Left hindlimb (tissue), 1 donor: ENCODE measurements at places on chromosomes 13 and 19.

DNA sequence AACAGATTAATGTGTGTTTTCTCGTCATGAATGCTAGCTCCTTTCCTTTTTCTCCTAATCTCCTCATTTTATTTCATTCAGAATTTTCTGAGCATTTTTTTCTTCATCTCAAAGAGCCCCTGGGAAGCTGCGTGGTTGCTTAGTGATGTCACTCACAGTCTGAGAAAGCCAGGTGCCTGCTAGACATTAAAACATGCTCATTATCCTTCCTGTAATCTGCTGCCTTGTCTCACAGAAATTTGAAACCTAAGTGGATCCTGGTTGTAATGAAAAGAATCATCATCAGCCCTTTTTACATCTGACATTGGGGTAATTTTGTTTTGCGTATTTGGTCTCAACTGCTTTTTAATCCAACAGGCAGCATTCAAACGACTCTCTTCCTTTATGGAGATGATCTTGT lies 108.2 kb upstream of the RNF113B start:
- DNase-seq, result no peak

- DNase-seq, result peak; percentile 33
Observed at GRCh38 chr19:493391-494170, 2.7 kb upstream of the MADCAM1 start.

GRCh38 chr13:106919638-106920037 lies 351.7 kb upstream of the ARGLU1 start:
- peak; percentile 52 for DNase-seq

DNA sequence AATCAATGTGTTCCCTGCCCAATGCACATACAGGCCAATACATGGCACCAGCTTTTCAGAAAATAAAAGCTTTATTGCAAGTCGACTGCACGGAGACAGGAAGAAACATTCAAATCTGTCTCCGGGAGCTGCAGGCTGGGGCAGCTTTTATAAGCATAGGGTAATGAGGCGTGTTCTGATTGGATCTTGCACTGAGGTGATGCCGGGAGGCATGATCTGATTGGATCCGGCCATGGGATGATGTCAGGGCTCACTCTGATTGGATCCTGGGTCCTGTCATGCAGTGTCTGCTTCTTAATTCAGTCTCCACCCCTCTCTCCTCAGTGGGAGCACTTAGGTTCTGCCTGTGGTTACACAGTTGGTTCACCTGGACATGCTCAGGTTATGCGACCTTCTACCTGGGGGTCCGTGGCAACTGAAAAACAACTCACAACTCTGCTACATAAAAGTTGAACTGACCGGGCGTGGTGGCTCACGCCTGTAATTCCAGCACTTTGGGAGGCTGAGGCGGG lies 11.8 kb upstream of the FBN3 start:
- DNase-seq, result no peak

DNA sequence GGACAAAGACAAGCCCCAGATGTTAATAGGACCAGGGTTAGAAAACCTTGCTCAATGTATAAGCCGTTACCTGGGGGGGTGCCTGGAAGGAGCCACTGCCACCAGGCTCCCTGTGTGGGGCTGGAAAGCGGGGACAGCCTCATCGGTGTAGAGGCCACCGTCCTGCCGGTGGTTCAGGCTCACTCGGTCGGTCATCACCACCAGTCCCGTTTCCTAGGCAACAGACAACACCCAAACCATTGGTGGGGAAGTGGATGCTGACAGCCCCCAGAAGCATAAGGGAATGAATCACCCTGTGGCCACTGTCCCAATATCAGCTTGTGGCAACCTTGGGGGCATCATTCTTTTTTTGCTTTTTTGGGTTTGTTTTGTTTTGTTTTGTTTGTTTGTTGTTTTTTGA lies 55.8 kb downstream of the CPAMD8 start:
- no peak for DNase-seq

DNA sequence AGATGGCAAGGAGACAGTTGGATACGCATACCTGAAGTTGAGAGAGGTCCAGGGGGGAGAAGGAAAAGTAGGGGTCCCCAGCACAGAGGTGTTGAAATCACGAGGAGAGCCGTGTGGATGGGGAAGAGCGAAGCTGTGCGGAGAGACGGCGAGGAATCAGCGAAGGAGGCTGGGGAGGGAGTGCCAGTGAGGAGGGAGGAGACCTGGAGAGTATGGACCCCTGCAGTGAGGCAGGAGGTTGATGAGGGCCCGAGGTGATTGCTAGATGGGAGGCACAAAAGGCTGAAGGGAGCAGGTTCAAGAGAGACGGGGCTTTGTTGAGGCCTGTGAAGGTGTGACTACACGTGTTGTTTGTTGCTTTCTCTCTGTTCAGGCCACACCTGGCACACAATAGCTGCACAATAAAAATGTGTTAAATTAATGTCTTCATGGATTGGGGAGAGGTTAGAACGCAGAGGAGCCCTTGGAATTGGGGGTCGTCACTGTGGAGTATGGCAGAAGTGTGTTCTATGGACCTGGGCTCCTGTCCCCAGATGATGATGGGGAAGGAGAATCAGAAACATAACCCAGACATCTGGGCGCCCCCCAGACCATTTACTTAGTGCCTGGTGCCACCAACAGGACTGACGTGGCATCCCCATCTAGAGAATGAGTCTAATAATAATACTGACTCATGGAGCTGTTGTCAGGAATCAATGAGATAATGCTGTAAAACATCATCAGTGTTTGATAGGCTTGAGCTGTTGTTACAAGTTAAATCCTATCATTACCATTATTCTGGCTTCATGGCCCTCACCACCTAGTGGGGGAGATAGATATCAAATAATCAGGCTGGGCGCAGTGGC lies 137.5 kb downstream of the SIPA1L3 start:
- no peak for DNase-seq

DNA sequence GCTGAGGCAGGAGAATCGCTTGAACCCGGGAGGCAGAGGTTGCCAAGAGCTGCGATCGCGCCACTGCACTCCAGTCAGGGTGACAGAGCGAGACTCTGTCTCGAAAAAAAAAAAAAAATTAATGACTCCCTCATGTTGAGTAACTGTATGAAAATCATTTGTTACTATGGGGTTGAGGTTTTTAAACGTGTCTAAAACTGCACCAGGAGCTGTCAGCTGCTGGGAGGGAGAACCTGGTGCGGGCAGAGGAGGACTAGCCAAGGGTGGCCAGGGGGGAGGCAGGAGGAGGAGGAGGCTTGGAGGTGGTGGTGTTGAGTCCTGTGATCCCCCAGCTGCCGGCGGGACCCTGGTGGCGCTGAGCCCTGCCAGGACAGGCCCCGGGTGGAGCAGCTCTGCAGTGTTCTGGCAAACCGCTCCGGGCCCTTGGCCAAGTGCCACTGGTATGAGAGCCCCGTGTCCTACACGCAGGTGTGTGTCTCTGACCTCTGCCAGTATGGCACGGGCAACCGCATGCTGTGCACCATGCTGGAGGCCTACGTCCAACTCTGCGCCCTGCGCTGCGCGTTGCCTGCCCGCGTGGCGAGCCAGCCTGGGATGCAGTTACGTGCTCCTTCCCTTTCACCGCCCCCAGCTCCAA lies 17.1 kb upstream of the FXYD3 start:
- no peak for DNase-seq

DNA sequence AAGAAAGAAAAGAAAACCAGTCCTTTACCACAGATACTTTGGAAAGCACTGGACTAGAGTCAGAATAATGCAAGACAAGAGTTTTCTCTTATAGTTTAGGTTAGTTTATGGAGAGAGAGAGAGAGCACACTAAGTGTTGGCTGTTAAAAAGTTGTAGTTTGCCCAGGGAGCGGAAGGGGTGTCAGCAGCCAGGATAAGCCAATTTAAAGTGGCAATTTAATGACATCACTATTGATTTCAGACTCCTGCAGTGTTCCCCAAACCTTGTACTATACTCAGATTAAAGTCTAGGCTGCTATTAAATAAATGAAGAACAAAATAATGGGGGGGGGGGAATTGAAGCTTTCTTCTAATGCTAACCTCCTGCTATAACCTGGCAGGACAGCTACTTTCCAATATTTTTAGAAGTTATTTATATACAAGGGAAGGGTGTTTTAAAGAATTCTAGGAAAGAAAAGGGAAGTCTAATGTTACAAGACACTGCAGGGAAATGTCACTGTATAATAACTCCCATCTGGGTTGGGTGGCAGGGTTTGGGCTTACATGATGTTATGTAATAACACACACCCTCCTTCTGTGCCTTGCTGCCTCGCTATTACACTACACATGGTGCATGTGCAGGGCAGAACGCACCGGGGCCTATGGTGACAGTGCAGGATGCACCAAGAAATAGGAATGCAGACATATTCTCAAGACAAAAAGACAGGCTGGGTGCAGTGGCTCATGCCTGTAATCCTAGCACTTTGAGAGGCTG lies 19.9 kb downstream of the TPT1 start:
- no peak for DNase-seq

DNA sequence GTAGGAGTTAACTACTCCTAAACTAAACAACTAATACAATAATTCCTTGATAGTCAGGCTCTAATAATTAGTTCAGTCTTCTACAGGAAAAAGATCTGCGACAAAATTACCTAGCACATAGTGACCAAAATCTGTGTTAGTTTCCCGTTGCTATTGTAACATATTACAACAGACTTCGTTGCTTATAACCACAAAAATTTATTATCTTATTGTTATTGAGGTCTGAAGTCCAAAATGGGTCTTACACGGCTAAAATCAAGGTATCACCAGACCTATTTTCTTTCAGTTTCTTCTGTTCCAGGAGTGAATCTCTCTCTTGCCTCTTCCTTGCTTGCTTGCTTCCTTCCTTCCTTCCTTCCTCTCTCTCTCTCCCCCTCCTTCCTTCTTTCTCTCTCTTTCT lies 993.6 kb upstream of the SPRY2 start:
- DNase-seq, result no peak

GRCh38 chr19:5050067-5050656 lies 81.2 kb downstream of the KDM4B start:
- no peak for DNase-seq

DNA sequence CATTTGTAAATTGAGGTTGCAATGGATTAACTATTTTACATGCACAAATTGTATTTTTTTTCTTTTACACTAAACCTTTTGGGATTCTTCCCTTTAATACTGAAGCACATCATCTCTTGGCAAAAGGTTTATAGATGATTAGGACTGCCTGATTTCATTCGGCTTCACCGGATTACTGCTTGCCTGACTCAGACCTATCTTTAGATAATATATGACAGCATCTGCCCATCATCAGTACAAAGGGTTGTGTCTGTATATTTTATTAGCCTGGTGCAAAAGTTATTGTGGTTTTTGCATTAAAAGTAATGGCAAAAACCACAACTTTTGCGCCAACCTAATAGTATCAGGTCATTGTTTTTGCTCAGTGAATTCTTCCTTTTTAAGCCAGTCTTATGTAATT lies 316.2 kb upstream of the HTR2A start:
- DNase-seq, result no peak

- no peak for DNase-seq
Observed at GRCh38 chr19:39839678-39840327, 5.8 kb upstream of the DYRK1B start.

- DNase-seq, result no peak
Observed at GRCh38 chr19:18399008-18399407, 1.6 kb upstream of the LRRC25 start.

- DNase-seq, result no peak
Observed at GRCh38 chr19:29170554-29170953, 42.4 kb downstream of the UQCRFS1 start.

GRCh38 chr19:56350416-56351045 lies 35.9 kb upstream of the ZSCAN5A start:
- DNase-seq, result no peak

DNA sequence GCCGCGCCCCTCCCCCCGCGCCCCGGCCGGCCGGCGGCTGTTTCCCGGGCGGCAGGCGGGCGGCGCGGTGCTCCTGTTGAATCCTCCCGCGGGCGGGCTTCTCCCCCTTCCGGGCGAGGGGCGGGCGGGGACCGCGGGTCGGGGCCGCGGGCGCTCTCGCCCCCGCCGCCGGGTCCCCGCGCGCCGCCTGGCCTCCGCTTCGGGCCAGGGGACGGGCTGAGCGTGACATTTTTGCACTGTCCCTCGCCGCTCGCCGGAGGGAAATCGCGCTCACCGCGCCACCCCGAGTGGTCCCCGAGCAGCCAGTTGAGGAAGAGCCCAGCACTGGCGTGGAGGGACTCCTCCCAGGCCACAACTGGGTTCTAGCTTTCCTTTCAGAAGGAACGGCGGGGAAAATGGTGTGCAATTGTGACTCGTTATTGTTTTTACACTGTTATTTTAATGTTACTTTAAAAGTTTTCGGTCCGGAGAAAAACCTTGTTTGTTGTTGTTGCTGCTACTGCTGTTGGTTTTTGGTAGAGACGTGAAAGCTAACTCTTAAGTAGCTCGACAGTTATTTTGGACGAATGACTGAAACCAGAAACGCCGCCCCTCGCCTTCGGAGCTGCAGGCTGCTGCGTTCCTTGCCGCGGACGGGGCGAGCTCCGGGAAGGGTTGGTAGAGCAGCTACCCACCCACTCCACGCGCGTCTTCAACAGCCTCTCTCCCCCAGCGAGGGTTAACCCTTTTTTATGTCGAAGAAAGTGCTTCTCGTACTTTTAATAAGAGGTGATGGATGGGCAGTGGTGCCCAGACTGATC lies 959 bp downstream of the PDS5B start:
- DNase-seq, result peak; percentile 82

DNA sequence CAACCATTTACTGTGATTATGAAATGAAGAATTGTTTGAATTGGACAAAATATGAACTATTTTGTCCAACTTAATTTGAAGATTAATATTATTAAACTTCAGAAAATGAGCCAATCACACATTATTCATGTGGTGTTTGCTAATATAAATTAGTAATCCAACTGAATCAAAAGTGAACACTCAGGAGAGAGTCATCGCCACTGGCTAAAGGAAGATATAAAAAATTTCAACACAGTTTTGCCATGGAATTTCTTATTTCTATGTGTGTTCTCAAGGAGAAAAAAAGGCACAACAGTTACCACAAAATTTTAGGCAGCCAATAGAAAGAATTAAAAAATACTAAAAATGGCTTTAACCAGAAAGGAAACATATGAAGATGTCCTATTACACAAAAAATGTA lies 2683.8 kb downstream of the PCDH9 start:
- DNase-seq, result no peak

DNA sequence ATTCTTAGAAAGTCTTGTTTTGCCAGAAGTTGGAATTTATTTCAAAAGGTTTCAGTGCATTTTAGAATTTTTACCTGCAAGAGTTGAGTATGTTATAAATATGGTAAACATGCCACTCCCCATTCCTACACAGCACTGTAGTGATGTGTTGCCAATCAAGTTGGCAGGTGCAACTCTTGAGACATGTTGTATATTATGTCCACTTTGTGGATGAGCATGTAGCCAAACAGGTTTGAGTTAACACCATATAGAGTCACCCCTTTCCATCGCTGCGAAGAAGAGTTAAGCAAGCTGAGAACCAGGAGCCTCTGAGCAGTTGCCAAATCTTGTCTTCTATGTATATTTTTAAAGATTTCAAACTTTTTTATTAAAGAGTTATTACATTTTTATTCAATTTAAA lies 359.8 kb downstream of the LMO7 start:
- no peak for DNase-seq

GRCh38 chr13:67696775-67697174 lies 466.6 kb upstream of the PCDH9 start:
- DNase-seq, result no peak

DNA sequence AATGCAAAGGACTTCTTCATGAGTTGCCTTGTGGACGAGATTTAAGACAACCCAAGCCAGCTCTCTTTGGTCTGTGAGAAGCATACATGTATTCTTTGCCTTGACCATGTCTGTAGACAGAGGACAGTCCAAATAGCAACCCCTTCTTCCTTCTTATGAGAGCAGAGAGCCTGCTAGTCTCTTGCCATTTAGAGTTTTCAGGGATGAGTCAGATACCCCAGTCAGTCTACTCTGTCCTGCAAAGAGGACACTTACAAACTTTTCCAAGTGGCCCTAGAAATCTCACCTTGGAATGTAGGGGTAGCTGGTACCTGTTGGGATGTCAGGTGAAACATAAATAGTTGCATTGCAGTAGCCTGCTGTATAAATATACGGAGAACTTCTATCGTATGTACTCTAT lies 36.7 kb downstream of the DNAJC3 start:
- no peak for DNase-seq
